ENCODE measurements at places on chromosomes 12 and 14.
A peak's percentile ranks its signal among the peaks of the same experiment; 100 is the strongest.

GRCh38 chr14:91245029-91245428, 525 bp upstream of the GPR68 start:
- no peak for DNase-seq

- DNase-seq: no peak
Observed at GRCh38 chr14:38721822-38722431, 381.1 kb downstream of the SEC23A start.

- DNase-seq: no peak
Observed at GRCh38 chr14:103073367-103073875, 10.6 kb upstream of the LBHD2 start.

- no peak for DNase-seq
Observed at GRCh38 chr12:9667403-9668160, 1.9 kb upstream of the CLEC2D start.

DNA sequence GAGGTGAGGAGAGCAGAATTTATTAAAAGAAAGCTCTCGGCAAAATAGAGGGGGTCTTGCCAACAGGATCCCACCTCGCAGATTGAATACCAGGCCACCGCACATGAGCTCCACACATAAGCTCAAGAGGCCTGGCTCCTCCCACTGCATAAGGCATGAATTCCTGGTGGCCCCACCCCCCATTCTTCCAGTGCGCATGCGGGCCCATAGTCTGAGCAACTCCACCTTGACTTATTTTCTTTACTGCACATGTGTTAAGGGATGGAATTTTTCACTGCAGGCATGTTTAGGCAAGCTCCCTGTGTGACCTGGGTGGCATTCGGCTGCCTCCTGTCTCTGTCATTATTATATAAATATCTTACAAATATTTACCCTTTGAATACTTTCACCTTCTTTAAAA, 412.5 kb downstream of the RMST start:
- DNase-seq: no peak

DNA sequence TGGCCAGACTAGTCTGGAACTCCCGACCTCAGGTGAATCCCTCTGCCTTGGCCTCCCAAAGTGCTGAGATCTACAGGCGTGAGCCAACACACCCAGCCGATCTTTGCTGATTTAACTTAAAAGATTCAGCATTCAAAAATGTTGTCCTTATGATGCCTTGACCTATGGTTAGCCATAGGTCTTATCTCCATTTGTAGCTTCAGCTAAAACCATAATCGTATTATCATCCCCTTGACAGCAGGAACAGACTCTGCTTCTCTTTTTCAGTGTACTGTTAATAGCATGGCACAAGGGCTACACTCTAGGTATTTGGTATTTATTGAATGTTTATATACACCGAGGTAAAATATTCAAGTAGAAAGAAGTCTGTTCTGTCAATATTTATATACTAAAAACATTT, 15.3 kb downstream of the CCDC62 start:
- DNase-seq: no peak

GRCh38 chr14:29815016-29815674, 112.5 kb downstream of the PRKD1 start:
- no peak for DNase-seq

- DNase-seq: no peak
Observed at GRCh38 chr12:97924122-97924521, 461.5 kb downstream of the RMST start.

- DNase-seq: no peak
Observed at GRCh38 chr12:26327975-26328644, 132.7 kb downstream of the SSPN start.

DNA sequence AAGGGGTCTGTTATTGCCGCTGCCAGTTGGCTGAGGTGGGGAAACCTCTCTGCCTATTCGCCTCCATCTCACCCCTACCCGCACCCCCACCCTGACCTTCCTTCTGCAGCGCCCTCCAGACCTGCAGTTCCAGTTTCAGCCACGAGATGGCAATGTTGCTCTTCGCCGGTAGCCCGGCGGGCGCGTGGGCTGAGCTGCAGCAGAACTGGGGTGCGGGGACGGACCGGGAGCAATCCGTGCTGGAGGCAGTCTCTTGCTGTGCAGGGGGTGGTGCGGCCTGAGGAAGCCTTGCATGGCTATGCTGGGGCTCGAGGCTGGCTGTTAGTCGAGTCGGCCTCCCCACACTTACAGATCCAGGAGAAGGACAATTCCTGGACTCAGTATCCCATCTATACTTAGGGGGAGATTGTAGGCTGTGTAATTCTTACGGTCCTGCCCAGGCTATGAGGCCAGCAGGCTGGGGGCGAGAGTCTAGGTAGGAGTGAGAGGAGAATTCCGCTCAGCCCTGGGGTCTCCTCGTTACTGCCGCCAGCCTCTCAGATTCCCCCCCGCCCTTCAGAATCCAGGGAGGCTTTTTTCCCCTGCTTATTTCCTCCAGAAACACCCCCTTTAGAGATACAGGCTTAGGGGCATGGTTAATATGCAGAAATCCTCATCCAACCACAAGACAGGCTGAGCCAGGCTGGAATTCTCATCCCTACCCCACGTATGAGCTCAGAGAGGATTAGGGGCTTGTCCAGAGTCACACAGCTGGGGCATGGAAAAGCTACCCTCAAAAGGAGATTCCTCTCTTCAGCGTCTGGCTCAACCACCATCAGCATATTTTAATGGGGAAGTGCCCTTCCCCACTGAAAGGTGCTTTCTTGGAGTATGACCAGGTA, 118.2 kb downstream of the AACS start:
- DNase-seq: peak; percentile 93

- no peak for DNase-seq
Observed at GRCh38 chr14:103538291-103539055, 9.5 kb downstream of the TRMT61A start.

DNA sequence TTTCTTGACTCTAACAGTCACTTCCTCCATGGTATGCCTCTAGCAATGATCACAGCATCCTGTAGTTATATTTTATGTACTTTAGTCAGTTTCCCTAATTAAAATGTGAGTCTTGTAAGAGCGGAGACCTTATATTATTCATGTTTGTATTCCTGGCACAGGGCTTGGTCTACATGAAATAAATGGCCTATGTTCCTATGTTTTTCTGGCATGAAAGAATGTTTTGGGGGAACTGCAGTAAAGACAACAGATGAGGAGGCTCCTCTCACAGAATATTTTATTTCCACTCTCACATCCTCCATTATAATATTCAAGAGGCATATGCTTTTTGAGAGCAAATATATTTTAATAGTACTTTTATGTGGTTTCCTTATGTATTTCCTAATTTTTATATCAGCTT, 429.8 kb upstream of the PDE3A start:
- no peak for DNase-seq

GRCh38 chr12:68619541-68619940, 8.8 kb downstream of the RAP1B start:
- no peak for DNase-seq

DNA sequence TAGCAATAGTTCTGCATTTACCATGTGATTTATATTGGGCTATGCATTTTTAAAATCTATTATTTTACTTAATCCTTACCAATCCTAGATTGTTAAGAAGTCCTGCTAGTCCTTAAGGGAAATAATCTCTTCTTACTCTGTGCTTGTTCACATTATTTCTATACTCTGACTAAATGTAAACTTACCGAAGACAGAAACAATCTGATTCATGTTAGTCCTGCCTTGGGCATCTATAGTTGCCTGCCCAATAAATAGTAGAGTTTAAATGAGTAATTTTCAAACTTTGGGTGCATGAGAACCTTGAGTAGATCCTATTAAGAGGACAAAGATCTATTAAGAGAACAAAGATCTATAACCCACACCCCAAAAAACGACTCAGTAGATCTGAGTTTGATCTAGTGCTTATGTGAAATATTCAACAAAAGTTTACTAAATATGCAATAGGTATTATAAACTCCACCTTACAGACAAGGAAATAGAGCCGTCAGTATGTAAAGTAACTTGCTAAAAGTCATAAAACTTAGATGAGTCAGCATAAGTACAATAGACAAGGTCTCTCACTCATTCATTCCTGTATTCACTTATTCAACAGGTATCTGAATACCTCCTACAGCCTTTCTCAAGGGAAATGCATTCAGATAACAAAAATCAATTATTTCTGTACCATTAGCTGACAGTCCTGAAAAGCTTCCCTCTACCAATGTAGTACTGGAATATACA, 127.6 kb downstream of the PAWR start:
- no peak for DNase-seq

- no peak for DNase-seq
Observed at GRCh38 chr12:90619943-90620342, 335.0 kb downstream of the CCER1 start.

DNA sequence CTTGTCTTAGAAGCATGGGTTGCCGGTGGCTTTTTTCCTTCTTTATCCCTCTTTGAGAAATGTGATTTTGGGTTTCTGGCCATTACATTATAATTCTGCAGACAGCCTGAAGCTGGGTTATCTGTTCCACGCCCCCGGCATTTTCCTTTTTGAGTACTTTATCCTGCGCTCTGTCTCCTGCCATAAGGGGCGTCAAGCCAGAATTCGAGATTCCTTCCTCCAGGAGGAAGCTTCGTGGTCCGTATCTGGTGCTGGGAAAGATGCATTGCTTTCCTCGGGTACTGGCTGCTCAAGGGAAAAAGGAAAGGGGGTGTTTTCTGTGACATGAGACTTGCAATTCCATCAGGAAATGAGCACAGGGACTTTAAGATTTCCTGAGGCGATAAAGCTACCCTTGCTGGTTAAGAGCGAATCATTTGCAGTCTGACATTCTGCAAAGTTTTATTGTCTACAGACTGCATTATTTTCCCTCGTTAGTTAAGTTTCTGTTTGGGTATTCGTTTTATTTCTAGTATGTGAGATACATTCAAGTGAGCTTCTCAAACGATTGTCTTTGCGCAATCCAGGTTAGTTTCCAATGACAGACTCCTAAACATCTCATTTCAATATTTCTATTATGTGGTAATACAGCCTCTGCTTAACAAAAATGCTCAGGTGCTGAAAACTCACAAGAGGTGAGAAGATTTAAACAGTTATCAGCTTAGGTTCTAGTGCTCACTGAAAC, 694 bp downstream of the AKAP5 start:
- no peak for DNase-seq

DNA sequence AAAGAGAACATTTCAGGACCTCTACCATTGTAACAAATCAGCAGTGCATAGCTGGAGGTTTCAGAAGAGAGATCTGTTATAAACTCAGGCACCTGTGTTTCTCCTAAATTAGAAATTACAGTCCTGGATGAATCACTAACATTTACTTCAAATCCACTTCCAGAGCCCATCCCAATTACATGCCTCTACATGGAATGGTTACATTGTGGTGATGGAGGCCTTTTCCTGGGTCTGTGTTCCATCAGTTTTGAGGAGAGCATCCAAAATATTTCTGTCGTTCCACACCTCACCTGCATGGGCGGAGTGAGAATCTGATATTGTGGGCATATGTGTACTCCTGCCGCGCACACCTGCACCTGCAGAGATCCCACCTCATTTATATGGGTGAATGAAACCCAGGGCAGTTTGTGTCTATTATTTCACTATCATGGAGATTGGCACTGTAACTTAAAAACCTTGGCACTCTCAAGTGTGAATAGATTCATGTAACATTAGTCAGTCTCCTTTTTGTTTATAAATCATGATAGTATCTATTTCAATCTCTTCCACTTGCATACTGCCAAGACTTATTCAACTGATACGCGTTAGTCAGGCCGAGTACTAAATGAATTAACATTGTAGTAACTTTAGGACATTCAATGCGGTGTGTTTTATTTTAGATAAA, 215.1 kb upstream of the FAR2 start:
- no peak for DNase-seq

DNA sequence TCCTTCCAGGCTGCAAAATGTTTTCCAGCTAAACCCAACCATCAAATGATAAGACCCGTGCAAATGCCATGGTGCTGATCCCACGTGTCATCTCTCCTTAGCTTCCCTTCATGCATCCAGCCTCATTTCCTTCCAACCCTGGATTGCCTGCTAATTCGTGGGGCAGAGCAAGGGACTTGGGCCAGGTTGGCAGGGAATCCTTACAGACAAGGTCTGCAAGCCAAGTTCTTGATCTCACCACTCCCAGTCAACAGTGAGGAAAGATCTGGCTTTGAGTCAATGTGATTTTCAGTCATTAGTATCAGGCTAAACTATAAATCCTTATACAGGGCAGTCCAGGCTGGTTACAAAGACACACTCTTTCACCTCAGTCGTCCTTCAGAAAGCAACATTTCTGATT, 150.9 kb downstream of the ANO2 start:
- DNase-seq: peak; percentile 36

- DNase-seq: no peak
Observed at GRCh38 chr14:90546767-90547166, 149.9 kb downstream of the CALM1 start.

DNA sequence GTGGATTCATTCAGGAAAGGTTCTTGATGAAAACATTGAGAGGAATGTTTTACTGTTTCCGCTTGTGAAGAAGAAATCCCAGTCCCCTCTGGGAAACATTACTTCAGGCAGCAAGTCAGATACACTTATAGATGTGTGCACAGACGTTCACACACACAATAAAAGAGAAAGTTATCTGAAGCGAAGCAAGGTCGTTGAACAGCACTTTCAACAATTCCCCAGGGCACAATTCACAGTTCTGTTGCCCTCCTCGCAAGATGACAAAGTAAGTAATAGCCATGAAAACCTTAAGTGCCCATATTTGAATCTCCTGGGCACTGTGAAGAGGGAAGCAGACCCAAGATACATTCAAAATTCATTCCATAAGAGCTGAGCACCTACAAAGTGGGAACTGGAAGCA, 156.6 kb upstream of the CAND1 start:
- no peak for DNase-seq

GRCh38 chr14:92694807-92695206, 53.6 kb downstream of the LGMN start:
- no peak for DNase-seq

DNA sequence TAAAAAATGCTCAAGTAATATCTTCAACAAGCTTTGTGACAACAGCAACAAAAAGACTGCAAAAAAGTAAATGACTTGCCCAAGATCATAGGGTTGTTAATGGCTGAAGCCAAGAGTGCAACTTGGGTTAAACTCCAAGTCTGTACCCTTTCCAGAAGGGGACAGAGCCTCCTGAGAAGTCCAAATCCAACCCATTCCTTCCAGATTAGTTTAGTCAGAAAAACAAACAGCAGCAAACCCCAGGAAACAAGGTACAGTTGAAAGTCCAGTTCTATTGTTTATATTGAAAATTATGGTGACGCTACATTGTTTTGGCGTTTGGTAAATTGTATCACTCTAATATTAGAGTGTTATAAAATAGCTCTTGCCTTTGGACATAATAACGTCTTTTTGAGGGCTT, 239.9 kb downstream of the SPTSSA start:
- no peak for DNase-seq

GRCh38 chr12:122079033-122079531, 526 bp downstream of the MLXIP start:
- no peak for DNase-seq

DNA sequence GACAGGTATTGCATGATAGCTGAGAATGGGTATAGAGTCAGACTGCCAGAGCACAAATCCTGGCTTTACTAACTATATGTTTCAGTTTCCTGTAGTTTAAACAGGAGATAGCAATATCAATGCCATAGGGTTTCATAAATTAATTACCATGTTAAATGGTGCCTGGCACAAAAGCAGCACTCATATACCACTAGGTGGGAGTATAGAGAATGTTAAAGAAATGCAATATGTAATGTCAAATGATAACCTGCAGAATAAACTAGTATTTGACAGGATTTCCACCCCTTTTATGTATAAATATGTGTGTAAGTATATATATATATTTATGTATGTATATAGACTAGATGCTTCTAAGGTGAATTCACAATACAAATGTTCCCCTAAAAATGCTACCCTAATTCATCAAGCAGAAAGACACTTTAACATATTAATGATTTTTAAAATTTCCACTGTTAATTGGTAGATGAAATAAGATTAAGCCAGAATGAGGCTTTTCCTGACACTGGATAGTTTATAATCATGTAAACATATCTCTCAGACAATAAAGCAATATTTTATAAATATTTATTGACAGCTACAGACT, 8.6 kb downstream of the WDR89 start:
- DNase-seq: no peak

Measured in lower leg skin (tissue), 4 donors.